ENCODE measurements at places on chromosomes 7 and 10. TPM values are rescaled to one million over a fixed set of nuclear protein-coding genes. Genes with fewer than 3 reads are reported as not detected.

Gene MACROH2A2
- total RNA-seq: 25.8 TPM

Gene HOXA11
- 0.70 TPM for total RNA-seq

Gene MSMB
- not detected for total RNA-seq

Gene CTTNBP2
- total RNA-seq: 0.33 TPM
